Stomach (tissue), 19 donors: ENCODE measurements at places on chromosomes 3 and 15. TPM values are rescaled to one million over a fixed set of nuclear protein-coding genes. Genes with fewer than 3 reads are reported as not detected.

- DNase-seq: no peak
Observed at GRCh38 chr15:40953713-40954074, 423 bp downstream of the CHAC1 start.

- DNase-seq: no peak
Observed at GRCh38 chr3:21314688-21315087, 436.3 kb downstream of the ZNF385D start.

DNA sequence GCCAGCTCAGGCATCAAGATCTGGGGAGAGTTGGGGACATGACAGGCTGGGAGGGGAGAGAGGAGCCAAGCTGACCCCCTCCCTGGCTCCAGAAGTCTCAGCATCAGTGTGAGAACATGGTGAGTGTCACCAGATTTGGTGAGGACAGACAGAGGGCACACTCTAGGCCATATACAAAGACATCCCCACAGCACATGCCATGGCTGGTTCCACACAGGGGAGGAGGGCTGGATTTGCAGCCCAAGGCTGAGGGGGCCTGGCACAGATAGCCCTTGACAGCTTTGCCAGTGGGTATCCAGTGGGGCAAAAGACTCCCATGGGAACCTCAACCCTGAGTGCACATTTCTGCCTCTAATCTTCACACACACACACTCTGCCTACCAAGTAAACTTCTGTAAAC is 10.1 kb upstream of the ANKRD63 start:
- no peak for DNase-seq

DNA sequence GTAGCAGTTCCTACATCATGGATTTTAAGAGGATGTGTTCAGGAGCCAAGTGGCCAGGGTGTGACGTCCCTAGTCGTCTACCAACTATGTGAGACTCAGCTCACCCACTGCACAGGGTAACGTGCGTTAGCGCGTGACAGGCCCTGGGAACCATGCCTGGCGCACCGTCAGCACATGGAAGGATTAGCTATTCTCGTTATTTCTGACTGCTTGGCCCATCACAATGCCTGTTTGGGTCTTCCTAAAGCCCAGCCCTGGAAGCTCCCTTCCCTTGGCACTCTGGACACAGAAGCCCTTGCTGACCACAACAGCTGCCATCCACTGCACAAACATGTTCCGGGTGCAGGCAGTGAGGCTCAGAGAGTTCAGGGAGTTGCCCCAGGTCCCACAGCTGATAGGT is 91.0 kb upstream of the RPL32 start:
- DNase-seq: no peak

- no peak for DNase-seq
Observed at GRCh38 chr15:31307270-31308184, 19.1 kb upstream of the KLF13 start.

The KLHL6 gene
- total RNA-seq: 3.5 TPM

The ILDR1 gene
- 0.18 TPM for total RNA-seq

DNA sequence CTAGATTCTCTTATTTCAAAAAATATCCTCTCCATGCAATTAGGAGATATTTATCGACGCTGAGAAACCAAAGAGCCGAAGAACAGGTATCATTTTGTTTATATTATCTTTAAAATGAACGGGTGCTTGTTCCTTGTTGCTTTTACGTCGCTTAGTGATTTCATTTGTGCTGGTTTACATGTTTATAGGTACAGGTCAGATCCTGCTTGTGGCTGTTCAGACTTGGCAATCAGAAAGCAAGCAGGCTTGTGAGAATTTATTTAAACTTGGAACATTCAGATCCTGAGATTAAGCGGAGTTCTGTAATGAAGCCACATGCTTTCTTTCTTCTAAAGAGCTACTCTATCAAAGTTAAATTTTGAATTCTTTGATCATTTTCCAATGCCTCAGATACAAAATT is 43.0 kb upstream of the ATP2C1 start:
- peak; percentile 17 for DNase-seq

- DNase-seq: no peak
Observed at GRCh38 chr3:106452096-106452495, 583.3 kb upstream of the CBLB start.

GRCh38 chr15:90882781-90883525 is 1.4 kb upstream of the FES start:
- DNase-seq: no peak

DNA sequence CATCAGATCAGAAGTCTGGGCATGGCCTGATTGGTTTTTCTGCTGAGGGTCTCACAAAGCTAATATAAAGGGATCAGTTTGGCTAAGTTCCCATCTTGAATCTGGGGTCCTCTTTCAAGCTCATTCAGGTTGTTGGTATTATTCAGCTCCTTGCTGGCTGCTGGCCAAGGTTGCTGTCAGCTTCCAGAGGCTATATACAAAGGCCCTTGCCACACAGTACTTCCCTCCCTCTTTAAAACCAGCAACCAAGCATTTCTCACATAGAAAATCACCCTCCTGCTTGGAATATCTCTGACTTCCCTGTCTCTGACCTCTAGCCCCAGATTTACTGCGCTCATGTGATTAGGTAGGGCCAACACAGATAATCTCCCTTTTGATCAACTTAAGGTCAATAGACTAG is 442.9 kb downstream of the ERC2 start:
- DNase-seq: peak; percentile 22

- no peak for DNase-seq
Observed at GRCh38 chr15:87167706-87168105, 1088.0 kb downstream of the AGBL1 start.

- DNase-seq: no peak
Observed at GRCh38 chr3:120027226-120027625, 67.0 kb downstream of the GSK3B start.

The GABRG3 gene
- total RNA-seq: not detected

- no peak for DNase-seq
Observed at GRCh38 chr3:159832024-159832423, 156.6 kb upstream of the IL12A start.

DNA sequence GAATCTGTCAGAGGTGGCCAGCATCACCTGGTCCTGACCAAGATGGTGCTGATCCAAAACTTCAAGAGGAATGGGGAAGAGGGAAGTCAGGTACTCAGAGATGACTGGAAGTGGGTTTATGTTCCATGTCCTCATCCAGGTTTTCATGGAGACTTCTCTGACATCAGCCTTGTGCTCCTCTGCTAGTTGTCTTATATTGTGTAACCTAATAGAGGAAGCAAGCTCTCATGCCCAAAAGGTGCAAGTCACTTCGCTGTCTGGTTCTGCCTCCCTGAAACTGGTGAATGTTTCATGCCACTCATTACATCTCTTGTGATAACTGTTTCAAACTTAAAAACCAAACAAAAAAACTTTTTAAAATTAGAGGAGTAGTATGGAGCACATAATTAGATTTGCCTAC is 127.2 kb upstream of the MANF start:
- DNase-seq: no peak

DNA sequence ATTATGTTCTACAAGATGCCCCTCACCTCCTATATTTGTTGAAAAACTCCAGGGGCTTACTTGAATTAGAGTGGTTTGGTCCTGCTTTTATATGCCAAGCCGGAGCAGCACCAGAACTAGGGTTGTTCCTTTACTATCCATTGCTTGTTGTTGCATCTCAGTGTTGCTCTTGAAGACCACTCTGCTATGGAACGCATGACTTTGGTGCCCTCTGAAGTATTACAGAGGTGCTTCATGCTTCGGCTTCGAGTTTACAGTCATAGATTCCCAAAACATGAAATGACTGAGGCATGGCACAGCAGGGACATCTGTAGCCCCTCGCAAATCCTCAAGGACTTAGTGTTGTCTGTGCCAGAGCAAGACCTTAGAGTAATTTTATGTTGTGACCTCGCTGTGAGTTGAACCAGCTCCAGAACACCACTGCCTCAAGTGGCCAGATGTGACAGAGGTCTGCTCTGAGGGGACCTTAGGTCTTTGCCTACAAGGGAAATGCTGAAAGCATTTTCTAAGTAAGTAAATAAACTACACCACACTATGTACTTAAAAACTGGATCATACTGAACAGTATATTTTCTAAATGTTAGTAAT is 67.2 kb upstream of the SIAH2 start:
- peak; percentile 29 for DNase-seq

DNA sequence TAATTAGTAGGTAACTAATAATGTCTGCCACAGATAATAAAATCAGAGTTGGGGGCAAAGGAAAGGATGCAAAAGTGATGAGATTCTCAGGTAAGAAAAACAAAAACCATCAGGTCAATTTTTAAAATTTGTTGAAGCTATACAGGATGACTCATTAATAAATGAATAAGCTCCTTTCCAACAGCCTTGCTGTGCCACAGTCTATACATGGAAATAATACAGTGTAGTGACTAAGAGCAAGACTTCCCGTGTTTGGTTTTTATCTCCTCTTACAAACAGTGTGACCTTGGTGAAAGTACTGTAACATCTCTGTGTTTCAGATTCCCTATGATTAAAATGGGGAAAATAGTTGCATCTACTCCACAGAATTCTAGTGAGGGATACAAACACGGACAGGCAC is 331.6 kb downstream of the PYDC2 start:
- DNase-seq: no peak

DNA sequence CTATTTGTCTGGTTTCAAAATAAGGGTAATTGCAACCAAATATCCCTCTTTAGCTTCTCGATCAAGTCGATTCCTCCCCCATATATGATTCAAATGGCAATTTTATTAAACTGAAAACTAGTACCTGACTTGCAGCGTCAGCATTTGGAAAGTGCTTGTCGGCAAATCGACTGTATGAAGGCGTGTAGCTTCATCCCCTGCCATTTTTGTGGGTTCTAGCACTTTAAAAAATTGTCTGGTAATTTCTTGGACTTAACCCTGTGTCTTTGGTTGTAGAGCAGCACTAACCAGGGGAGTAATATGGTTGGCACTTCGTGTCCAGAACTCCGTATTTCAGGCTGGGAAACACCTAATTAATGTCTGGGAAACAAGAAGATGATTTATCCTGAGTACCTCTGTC is 573 bp downstream of the MME start:
- no peak for DNase-seq

The NR2F2 gene
- total RNA-seq: 70.5 TPM

- no peak for DNase-seq
Observed at GRCh38 chr3:37964716-37965115, 25.9 kb upstream of the VILL start.

- DNase-seq: no peak
Observed at GRCh38 chr15:99153026-99153535, 48.2 kb downstream of the SYNM start.

The ZBTB20 gene
- total RNA-seq: 149 TPM

- no peak for DNase-seq
Observed at GRCh38 chr15:60744826-60745460, 266.0 kb upstream of the ICE2 start.

The GOLGA8S gene
- total RNA-seq: 0.45 TPM

DNA sequence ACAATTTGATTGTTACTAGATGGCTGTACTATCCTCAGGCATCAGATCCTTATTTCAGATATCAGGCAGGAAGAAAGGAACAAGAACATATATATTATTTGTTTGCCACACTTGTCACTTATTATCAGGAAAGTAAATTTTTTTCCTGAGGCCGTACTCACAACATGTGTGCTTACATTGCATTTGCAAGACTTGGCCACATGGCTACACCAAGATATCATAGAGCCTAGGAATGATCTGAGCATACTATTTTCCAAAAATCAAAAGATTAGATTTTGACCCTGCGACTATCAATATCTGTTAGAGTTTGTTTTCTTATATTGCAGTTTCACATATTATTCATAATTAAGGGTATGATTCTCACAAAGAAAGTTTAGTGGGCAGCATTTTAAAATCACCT is 426.2 kb upstream of the BCHE start:
- no peak for DNase-seq

GRCh38 chr15:25568751-25569150 is 129.9 kb upstream of the UBE3A start:
- no peak for DNase-seq

The CALML4 gene
- total RNA-seq: 12.8 TPM

The C3orf70 gene
- total RNA-seq: 3.3 TPM

DNA sequence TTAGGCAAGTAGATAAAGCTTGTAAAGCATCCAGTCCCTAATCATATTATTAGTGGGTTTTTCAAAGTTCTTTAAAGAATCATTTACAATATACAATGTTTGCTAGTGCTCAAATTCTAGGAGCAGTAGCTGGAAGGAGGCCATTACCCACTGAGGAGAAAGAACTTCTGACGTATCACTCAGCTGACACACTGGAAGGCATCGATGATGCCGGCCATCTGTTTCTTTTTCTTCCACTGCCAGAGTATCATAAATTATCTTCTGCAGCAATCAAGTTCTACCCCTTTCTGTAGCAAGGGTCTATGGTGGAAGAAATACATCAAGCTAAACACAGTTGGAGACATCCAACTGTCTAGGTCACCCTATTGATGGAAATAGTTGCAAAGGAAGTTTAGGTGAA is 243.2 kb upstream of the LRRN1 start:
- no peak for DNase-seq

The CCK gene
- not detected for total RNA-seq

The RLBP1 gene
- total RNA-seq: not detected

GRCh38 chr3:138854940-138855339 is 20.2 kb upstream of the PIK3CB start:
- no peak for DNase-seq

The PLA2G4E gene
- total RNA-seq: not detected

The P2RY13 gene
- 1.9 TPM for total RNA-seq

DNA sequence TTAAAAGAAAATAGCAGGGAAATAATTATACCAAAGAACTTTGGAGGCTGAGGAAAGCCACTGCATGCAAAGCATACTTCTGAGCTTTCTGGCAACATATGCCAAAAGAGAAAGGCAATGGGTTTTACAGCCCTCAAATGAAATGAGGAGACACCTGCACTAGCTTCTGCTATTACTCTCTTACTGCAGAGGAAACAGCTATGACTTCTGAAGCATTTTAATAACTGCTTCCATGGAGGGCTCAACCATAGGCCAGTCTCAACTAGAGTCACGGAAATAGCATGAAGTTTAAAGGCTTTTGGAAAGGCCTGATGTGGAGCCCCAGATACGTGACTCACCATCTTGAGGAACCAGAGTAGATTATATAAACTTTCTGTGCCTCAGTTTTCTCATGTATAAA is 114.8 kb downstream of the OXNAD1 start:
- DNase-seq: no peak

DNA sequence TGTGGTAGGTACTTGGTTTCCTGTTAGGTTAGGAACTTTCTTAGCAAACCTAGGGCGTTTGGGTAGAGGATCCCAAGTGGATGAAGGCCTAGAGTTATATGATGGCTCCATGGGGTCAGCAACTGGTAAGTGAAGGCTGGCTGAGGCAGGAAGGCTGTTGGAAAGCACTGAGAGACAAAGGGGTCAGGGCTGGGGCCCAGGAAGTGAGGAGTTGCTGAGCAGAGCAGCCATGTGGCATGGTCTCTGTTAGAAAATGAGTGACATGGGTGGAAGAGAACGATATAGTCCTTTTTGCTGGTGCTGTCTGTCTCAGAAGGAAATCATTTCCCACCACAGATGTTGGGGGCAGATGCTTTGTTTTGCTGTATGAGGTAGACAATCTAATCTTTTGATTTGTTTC is 34.5 kb upstream of the MGLL start:
- DNase-seq: no peak

- DNase-seq: peak; percentile 38
Observed at GRCh38 chr3:193803288-193803687, 210.3 kb downstream of the OPA1 start.
